ENCODE measurements at places on chromosomes 12 and 14. TPM values are rescaled to one million over a fixed set of nuclear protein-coding genes. Genes with fewer than 3 reads are reported as not detected.

The MANSC4 gene
- total RNA-seq: not detected

The MYF6 gene
- total RNA-seq: not detected

The CPM gene
- total RNA-seq: 9.5 TPM

The VCPKMT gene
- total RNA-seq: 7.5 TPM

The PRKD1 gene
- total RNA-seq: 2.6 TPM

The OR4E2 gene
- total RNA-seq: not detected

The TTC6 gene
- total RNA-seq: 0.36 TPM

The SUDS3 gene
- 14.1 TPM for total RNA-seq

The ASB2 gene
- 4.1 TPM for total RNA-seq

The ARG2 gene
- total RNA-seq: 1.6 TPM

The SYNDIG1L gene
- not detected for total RNA-seq

The SDSL gene
- 27.0 TPM for total RNA-seq

The FAM234B gene
- total RNA-seq: 4.4 TPM

The TXNRD1 gene
- 1,278 TPM for total RNA-seq

The MLXIP gene
- total RNA-seq: 28.0 TPM

The NTF3 gene
- not detected for total RNA-seq

The CACNA2D4 gene
- total RNA-seq: not detected

The ABCD4 gene
- 35.1 TPM for total RNA-seq

The INHBC gene
- not detected for total RNA-seq

The ENDOU gene
- not detected for total RNA-seq

The OR6C2 gene
- total RNA-seq: not detected

The NFATC4 gene
- not detected for total RNA-seq

The HOXC11 gene
- total RNA-seq: 0.36 TPM

The CABP1 gene
- 0.60 TPM for total RNA-seq

The ARHGAP9 gene
- 0.43 TPM for total RNA-seq

The ERP27 gene
- total RNA-seq: not detected

The CRIP1 gene
- total RNA-seq: 1,790 TPM

The PIWIL1 gene
- total RNA-seq: not detected

The TPPP2 gene
- total RNA-seq: not detected

The CCDC184 gene
- 3.2 TPM for total RNA-seq

The CAPS2 gene
- 1.4 TPM for total RNA-seq

The KRT83 gene
- 4.1 TPM for total RNA-seq

The NRXN3 gene
- 0.97 TPM for total RNA-seq

The FAM90A1 gene
- total RNA-seq: 0.14 TPM

The PRH2 gene
- not detected for total RNA-seq

The MFAP5 gene
- 0.07 TPM for total RNA-seq

The TMCC3 gene
- 1.0 TPM for total RNA-seq

The OR4K13 gene
- total RNA-seq: not detected

The IAPP gene
- total RNA-seq: not detected

The TSPAN19 gene
- total RNA-seq: not detected
